Cortex of kidney (tissue), 1 donor: ENCODE measurements at places on chromosomes 13 and 19.

DNA sequence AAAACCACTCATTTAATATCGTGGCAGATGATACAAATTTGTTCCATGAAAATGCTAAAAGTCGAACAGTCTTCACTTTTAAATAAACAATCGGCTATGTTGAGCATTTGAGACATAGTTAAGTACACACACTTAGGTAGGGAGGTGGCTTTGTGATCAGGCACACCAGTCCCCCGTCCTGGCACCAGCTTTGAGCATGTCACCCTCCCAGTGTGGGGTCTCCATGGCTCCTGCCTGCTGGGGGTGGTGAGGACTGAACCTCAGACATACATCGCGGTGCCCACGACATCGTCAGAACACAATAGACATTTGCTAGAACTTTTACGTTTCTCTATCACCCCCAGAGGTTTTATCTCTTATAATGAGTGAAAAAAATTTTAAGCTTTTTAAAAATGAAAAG, 62.0 kb downstream of the RFX2 start:
- no peak for DNase-seq

DNA sequence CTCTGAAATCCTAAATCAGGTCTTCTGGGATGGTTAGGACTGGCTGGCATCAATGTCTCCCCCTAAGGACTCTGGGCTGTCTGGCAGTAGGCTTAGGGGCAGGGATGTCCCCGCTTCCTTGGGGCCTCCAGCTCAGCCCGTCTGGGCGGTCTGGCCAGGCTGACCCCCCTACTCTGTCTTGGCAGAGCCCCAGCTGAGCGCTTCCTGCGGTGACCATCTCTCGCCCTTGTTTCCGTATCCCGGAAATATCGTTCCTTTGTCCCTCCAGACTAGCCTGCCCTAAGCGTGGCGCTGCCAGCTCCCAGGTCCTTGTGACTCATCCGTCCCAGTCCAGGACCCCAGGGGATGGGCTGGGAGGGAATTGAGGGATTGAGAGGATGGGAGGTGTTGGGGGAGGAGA, 11.3 kb downstream of the GTPBP3 start:
- DNase-seq = no peak

DNA sequence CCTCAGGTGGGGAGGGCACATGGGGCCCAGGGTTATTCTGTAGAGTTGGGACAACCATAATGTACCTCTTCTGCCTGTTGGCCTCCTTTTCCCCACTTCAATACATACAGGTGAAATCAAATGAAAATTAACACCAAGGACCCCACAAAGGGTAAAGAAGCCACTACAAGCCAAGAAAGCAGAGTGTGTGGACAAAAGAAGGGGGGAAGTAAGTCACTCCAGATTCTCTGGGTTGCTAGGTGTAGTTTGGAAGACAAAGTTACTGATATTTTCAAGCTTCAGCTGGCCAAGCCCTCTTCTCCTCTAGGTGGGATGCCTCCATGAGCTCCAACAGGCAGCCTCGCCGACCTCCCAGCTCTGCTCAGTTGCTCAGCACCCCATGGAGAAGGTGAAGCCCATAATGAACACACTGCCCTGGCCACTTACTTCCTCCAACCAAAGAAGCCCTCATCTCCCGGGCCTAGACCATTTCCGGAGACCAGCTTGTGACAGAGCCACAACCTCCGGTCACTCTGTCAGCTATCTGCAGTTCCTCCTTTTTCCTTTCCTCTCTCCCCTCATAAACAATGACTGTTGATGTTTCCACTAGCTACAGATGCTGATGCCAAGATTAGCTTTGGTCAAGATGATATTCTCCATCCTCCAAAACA, 66.8 kb upstream of the MED4 start:
- no peak for DNase-seq

- no peak for DNase-seq
Observed at GRCh38 chr13:29519921-29520320, 75.6 kb downstream of the SLC7A1 start.

GRCh38 chr13:40236566-40237168, 429.8 kb downstream of the FOXO1 start:
- no peak for DNase-seq

- DNase-seq = no peak
Observed at GRCh38 chr13:23658929-23659541, 88.8 kb downstream of the TNFRSF19 start.

GRCh38 chr19:1102407-1103131, 1.2 kb upstream of the GPX4 start:
- DNase-seq = no peak

GRCh38 chr13:57784633-57785032, 153.1 kb downstream of the PCDH17 start:
- no peak for DNase-seq

DNA sequence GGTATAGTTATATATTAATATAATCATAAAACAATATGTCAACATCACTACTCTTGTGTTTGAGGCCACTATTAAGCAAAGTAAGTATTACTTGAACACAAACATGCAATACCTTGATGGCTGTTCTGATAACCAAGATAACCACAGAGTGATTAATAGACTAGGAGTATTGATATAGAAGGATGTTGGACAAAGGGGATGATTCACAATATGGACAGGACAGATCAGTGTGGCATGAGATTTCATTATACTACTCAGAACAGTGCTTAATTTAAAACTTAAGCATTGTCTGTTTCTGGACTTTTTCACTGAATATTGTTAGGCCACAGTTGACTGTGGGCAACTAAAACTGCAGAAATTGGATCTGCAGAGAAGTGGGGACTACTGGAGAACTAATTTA, 384.2 kb downstream of the SLITRK1 start:
- DNase-seq = no peak

DNA sequence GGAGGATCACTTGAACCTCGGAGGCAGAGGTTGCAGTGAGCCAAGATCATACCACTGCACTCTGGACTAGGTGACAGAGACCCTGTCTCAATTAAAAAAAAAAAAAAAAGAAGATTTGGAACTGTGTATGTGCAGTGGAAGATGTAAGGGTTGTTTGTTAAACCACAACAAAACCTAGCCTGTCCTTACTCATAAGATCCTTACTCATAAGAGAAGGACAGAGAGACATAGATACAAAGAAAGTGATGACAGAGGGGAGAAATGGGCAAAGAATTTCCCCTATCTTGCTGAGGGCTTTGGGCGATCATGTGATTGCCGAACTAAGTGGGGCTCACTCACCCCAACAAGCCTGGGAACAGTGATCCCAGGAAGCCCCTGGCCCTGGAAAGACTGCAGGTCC, 7.9 kb downstream of the ITPKC start:
- no peak for DNase-seq

DNA sequence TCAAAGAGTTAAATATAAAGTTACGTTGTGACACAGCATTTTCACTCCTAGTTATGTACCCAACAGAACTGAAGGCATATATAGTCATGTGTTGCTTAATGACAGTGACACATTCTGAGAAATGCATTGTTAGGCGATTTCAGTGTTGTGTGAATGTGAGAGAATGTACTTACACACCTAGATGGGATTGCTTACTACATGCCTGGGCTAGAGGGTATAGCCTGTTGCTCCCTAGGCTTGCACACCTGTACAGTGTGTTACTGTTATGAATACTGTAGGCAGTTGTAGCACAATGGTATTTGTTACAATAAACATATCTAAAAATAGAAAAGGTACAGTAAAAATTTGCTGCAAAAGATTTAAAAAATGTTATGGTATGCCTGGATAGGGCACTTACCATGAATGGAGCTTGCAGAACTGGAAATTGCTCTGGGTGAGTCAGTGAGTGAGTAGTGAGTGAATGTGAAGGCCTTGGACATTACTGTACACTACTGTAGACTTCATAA, 89.2 kb downstream of the DHRS12 start:
- no peak for DNase-seq

- no peak for DNase-seq
Observed at GRCh38 chr19:34145741-34146202, 26.5 kb upstream of the LSM14A start.

DNA sequence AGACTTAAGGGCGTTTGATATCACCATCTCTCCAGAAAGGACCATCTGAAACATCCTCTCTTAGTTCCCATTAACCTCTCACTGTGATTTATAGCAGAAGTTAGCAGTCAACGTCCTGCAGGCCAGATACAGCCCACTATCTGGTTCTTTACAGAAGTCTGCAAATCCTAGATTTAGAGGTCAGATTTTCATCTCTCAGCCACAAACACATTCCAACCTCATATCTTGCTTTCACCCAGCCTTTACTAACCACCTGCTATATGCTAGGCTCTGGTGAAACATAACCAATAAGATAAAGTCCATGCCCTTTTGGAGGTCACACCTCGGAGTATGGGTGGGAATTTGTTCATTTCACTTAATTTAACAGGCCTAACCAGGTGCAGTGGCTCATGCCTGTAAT, 76.8 kb upstream of the CACNA1A start:
- no peak for DNase-seq

GRCh38 chr13:90393408-90393807, 954.1 kb upstream of the MIR17HG start:
- DNase-seq = no peak

- no peak for DNase-seq
Observed at GRCh38 chr13:74025369-74025768, 108.8 kb downstream of the KLF12 start.

DNA sequence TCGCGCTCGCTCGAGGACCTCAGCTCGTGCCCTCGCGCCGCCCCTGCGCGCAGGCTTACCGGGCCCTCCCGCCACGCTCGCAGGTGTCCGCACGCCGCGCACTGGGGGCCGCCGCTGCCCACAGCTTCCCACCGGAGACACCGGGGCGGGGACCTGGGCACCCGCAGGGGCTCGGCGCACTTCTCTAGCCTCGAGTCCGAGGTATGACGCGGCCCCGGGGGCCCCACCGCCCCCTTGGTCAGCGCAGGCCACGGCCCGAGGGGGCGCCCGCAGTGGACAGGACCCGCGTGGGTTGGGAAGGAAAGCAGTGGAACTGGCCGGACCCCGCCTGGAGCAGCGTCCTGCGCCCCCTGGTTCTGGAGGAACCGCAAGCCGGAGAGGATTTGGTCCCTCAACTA, 2.1 kb upstream of the GRWD1 start:
- DNase-seq = no peak

DNA sequence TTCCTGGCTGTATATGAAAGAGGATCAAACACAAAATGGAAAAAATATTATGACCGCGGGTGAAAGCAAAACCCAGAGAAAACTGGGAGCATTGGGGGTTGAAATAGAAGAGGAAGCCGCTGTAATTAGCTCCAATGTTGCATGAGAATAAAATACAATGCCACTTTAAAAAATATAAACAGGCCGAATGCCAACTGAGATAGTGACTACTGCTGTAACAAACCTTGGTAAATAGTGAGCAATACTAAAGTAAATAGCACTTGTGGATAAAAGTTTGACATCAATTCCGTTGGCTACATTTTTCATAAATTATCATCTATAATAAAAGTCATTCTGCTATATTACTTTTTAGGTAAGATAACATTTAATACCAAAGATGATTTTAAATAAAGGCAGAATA, 395.8 kb upstream of the MIR17HG start:
- DNase-seq = no peak

DNA sequence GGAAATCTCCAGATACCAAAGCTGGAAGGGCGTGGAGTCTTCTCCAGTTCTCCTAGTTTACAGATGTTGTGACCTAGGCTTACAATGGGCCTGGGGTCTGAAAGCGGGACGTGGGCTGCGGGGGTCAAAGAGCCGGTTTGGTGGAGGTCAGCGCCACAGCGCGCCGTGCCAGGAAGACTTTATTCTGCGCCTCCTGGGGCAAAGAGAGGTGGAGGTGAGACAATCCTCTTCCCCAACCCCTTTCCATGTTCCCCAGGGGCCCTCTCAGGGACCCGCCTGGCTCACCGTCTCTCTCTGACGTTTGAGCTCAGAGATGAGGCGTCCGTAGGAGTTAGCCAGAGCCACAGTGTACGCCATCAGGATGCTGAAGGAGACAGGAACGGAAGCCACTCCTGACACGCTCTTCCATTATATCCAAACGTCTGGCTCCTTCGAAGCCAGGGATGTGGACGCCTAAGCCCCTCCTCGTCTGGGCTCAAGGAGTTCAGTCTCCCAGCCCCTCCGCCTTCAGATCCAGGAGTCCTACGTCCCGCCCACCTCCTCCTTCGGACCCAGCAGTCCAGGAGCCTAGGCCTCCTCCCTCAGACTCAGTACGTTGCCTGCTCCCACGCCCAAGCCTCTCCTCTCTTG, 776 bp upstream of the LENG1 start:
- DNase-seq = no peak

DNA sequence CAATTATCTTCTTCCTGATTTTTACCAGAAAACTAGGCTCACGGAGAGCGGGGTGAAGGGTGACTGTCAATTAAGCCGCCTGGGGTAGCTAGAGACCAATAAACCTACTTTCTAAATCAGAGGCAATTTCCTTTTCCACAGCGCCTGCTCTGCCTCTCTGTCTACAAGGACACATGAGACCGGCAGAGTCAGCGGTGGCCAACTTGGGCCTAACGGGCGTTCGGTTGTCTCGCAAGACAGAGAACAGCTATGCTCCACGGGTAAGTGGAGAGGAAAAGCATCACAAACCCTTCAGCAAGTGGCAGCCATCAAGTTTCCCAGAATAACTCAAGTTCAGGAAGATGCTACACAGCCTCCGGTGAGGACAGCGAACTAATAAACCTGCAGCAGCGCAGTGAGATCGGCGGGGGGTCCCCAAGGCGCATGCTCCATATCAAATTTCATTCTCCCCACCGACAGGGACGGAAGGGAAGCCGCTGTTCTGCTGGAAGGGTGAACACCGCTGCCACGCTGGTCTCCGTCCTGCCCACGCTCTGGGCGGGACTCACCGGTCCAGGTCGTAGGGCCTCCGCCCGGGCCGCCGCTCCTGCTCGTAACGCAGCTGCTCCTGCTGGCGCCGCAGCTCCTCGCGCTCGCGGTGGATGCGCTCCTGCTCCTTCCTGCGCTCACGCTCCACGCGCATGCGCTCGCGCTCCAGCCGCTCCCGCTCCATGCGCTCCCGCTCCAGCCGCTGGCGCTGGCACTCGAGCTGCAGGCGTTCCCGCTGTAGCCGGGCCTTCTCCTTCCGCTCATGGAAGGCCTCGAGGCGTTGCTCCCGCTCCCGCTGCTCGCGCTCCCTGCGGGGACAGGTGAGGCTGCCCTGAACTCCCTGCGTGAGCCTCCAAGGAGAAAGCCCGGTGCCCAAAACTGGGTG, 25.8 kb upstream of the TINCR start:
- no peak for DNase-seq

GRCh38 chr19:40510526-40511115, 43.8 kb downstream of the SPTBN4 start:
- DNase-seq = no peak

DNA sequence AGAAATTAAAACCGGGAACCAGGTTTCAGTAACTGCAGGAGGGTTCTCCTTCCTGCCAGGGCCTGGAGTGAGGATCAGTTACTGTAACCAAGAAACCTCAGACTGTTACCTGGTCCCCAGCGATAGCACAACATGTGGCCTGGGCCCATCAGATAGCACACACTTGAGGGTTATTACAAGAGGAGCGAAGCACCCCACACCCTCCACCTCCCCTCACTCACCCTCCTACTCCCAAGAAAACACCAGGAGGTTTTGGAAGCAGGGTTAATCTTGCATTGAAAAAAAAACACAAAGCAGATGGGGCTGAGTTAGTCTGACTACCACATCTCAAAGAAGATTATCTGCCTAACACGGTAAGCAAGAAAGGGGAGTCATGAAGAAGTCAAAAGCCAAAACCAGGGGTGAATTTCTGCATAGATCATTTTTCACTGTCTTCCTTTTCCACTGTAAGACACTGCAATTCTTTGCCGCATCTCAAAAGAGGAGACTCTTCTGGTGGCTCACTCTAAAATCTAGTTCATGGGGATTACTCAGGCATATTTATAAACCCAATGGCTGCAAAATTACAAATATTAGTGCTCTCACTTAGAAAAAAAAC, 75.9 kb upstream of the DOCK9 start:
- no peak for DNase-seq

- DNase-seq = no peak
Observed at GRCh38 chr19:18389726-18390064, 3.7 kb downstream of the GDF15 start.

- no peak for DNase-seq
Observed at GRCh38 chr13:45522571-45522970, 57.8 kb downstream of the COG3 start.
